ENCODE measurements at places on chromosomes 2 and 18.

DNA sequence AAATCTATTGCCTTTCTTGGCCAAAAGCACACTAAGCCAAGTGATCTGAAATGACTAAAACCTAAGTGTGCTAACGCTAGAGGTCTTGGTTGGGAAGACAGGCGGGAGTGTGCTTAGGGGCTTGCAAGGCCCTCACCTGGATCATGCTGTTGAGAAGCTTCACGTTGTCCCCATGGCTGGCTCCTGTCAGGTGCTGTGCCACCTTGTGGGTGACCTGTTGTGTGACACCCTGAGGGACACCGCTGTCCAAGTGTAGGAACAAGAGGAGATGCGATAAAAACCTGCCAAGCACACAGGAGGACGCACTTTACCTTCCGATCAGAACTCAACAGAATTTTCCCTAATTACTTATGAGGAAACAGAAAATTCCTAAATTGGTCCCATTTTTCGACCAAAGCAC lies 50.8 kb downstream of the EPG5 start:
- ATAC-seq, result no peak

- ATAC-seq, result no peak
These were observed 106.9 kb upstream of the RFX8 start for GRCh38 chr2:101581675-101582299.

GRCh38 chr2:231280846-231281245 lies 82.4 kb downstream of the ARMC9 start:
- ATAC-seq, result no peak

- no peak for ATAC-seq
These were observed 53.2 kb downstream of the USP14 start for GRCh38 chr18:211582-211981.
